CMK (cell line): ENCODE measurements at places on chromosomes 7 and 10.

GRCh38 chr7:12670743-12671520, 16.5 kb upstream of the ARL4A start:
- no peak for DNase-seq

GRCh38 chr10:73366381-73367298, 8.0 kb upstream of the CFAP70 start:
- DNase-seq, result peak; percentile 58

DNA sequence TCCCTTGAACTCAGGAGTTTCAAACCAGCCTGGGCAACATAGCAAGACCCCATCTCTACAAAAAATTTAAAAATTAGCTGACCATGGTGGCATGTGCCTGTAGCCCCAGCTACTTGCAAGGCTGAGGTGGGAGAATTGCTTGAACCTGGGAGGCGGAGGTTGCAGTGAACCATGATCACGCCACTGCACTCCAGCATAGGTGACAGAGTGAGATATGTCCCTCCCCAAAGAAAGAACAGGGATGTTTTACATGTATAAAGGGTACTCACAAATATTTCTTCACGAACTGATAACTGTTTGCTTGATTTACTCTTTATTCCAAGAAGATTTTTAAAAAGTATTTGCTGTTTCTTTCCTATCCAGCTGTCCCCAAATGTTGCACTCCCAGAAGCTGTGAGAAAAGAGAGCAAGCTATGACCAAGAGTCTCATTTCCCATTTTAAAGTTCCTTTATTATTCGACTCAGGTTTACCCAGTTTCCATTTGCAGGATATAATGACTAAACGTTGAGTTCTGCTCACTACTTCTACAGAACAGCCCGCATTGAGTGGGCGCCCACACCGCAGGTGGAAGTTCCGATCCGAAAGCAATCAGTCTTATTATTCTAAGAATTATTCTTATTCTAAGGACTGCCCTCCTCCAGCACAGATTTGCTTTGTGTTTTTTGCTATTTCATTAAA, 90.7 kb downstream of the APBB1IP start:
- DNase-seq, result no peak

GRCh38 chr7:142889816-142890215, 4.3 kb upstream of the TRPV6 start:
- DNase-seq, result no peak
